ENCODE measurements at places on chromosomes 16 and 17.

GRCh38 chr17:48255759-48256158, 148.2 kb downstream of the SNX11 start:
- DNase-seq, result no peak

DNA sequence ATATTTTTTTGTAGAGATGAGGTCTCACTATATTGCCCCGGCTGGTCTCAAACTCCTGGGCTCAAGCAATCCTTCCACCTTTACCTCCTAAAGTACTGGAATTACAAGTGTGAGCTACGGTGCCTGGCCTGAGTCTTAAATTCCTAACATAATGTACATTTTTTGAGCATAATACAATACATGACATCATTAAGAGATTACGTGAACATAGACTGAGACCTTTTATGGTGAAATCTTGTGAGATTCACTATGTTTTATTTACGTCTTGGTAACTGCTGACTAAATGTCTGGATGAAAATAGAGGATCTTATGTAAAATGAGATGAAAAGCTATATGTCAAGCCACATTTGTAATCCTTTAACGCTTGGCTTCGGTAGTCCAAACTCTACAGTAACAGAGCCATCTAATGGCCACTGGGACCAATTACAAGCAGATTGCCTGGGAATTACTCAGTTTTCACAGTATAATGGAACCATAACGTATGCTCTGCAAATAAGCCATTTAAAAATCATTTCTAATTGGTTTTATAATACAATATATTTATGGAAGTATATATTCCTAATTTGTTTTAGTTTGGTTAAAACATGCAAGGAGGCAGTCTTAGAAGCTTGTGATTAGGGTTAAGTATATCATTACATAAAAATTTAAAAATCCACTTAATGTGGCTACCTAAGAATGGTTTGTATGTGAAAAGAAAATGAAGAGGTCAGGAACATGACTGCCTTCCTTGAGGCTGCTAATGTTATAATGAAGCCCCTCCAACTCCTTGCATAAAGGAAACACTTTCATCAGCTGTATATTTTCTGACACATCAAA, 8.1 kb upstream of the EFCAB13 start:
- no peak for DNase-seq

GRCh38 chr17:36212966-36213365, 2.1 kb downstream of the CCL4L2 start:
- DNase-seq, result no peak

GRCh38 chr17:72255481-72255880, 134.7 kb downstream of the SOX9 start:
- DNase-seq, result no peak

GRCh38 chr17:73307130-73307529, 4.7 kb downstream of the CDC42EP4 start:
- no peak for DNase-seq

DNA sequence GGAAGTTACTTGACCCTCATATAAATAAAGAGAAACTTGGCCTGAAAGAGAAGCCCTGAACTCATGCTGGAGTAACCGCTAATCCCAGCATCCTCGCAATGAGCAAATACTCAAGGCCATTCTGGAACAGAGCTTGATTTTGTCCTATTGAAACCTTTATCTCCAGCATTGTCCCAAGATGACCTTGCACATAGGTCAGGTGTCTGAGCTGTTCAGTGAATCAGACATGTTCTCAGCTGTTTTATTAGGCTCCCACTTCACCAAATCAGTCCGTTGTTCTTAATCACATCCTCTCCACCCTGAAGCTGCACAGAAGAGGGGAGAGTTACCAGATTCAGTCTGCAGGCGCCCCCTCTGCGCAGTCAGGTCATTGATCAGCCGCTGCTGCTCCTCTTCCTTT, 9.1 kb upstream of the MYH1 start:
- no peak for DNase-seq

DNA sequence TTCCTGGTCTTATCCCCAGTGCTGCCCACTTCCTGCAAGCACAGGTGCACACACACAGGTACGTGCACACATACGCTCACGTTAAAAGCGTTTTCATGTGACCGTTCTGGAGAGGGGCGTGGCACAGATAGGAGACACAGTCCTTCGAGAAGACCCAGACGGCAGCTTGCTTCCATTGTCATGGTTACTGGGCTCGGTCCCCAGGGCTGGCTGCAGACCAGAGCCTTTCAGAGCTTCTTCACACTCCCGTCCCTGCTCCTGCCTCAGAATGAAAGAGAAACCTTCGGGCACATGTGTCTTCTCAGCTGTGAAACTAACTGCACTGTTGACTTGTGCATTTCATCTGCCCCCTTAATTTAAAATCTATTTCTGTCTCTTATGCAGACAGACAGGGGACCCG, 154.2 kb downstream of the PITPNC1 start:
- no peak for DNase-seq

GRCh38 chr17:9941305-9941704, 36.2 kb upstream of the RCVRN start:
- DNase-seq, result no peak

- no peak for DNase-seq
These were observed 1711.7 kb downstream of the TP53TG3F start for GRCh38 chr16:35171106-35171505.

DNA sequence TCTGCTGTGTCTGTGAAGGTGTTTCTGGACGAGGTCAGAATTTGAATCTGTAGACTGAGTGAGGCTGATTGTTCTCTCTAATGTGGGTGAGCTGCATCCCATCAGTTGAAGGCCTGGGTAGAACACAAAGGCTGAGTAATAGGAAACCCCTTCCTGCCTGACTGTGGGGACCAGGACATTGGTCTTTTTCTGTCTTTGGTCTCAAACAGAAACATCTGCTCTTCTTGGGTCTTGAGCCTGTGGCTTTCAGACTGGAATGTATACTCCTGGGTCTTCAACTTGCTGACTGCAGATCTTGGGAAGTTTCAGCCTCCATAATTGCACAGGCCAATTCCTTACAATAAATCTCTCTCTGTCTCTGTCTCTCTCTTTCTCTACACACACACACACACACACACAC, 19.6 kb upstream of the LRRC75A start:
- DNase-seq, result no peak

- no peak for DNase-seq
These were observed 37.5 kb downstream of the ARHGAP17 start for GRCh38 chr16:24977678-24978075.

- DNase-seq, result no peak
These were observed 13.0 kb downstream of the GPR142 start for GRCh38 chr17:74380086-74380958.

DNA sequence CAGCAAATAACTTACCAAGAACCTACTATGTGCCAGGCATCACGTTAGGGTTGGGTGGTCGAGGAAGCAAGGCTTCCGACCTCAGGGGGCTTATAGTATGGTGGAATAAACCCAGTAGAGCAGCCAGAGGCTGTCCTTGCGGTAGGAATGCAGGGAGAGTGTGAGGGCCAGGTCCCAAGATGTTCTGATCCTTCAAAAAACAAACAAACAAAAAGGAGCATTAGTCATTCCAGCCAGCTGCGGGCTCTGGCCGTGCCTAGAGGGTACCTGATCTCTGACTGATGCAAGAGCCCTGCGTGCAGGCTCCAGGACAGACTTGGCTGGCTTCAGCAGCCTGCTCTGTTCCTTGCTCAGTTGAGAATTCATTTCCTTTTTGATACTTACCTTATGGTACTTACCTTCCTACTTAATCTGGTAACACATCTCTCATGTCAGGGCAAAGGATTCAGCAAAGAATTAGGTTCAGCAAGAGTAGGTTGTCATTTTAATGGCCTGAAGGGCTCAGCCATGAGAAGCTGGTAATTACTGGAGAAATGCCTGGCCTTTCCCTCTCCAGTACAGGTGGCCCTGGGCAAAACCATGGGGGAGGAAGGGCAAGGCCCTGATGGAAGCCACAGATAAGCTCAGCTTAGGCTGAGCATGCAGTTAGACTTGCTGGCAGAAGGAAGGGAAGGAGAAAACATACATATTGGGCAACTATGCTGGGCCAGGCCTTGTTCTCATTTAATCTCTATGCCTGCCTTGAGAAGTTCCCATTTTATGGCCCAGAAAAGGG, 18.4 kb downstream of the CYB5D2 start:
- no peak for DNase-seq

GRCh38 chr16:11306997-11307638, 26.0 kb upstream of the PRM1 start:
- no peak for DNase-seq

DNA sequence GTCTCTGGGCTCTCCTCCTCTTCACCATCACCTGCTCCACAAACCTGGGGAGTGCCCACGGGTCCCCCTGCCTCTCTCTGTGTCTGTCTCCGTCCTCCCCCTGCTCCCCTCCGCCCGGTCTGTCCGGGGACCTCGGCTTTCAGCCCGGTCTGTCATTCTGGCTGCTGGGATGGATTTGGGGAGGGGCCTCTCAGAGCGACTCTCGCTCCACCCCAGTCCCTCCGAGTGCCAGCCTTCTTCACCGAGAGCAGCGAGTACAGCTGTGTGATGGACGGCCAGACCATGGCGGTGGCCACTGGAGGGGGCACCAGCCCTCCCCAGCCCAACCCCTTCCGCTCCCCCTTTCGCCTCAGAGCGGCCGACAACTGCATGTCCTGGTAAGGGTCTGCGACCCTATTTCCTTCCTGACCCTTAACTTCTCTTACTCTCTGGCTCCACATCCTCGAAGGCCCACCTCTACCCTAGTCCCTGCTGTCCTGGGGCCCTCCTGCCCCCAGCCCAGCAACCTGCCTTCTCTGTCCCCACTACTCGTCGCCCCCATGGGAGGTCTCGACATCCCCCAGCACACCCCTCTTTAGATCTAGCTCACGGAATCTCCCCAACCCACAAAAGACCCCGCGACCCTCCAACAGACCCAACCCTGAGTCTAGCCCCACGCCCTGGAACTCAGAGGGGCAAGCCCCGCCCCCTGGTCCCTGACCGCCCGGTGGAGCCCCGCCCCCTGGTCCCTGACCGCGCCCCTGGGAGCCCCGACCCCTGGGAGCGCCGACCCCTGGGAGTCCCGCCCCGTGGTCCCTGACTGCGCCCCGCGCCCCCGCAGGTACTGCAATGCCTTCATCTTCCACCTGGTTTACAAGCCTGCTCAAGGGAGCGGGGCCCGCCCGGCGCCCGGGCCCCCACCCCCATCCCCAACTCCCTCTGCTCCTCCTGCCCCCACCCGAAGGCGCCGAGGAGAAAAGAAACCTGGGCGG, 5.6 kb upstream of the CXCL16 start:
- no peak for DNase-seq

- DNase-seq, result no peak
These were observed 28.4 kb downstream of the FOXK2 start for GRCh38 chr17:82547981-82548380.

GRCh38 chr17:54455251-54455868, 445.3 kb upstream of the TOM1L1 start:
- DNase-seq, result no peak

DNA sequence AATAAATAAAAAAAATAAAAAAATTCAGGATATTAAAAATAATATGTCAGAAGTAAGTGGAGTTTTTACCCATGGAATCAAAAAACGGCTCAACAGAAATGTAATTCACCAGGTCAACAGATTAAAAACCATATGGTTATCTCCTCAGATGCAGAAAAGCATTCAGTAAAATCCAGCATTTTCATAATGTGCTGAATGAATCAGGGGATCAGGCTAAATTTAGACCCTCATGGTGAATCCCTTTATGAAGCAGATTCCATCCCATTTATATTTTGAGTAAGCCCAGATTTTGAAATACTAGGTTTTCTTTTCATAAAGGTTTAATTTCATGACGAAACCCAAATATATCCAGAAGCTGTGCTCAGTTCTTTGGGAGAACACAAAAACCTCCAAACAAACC, 84.4 kb downstream of the OR1D5 start:
- DNase-seq, result no peak

GRCh38 chr16:27700304-27700995, 150.5 kb downstream of the KATNIP start:
- DNase-seq, result no peak

- DNase-seq, result no peak
These were observed 1.5 kb upstream of the SREBF1 start for GRCh38 chr17:17837966-17838962.

DNA sequence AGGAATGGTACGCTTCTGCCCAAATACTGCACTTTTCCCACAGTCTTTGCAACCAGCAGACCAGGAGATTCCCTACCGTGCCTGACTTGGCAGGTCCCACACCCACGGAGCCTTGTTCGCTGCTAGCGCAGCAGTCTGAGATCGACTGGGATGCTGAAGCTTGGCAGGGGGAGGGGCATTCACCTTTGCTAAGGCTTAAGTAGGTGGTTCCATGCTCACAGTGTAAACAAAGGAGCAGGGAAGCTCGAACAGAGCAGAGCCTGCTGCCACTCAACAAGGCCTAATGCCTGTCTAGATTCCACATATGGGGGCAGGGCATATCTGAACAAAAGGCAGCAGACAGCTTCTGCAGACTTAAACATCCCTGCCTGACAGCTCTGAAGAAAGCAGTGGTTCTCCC, 107.2 kb upstream of the TMEM97 start:
- DNase-seq, result no peak

DNA sequence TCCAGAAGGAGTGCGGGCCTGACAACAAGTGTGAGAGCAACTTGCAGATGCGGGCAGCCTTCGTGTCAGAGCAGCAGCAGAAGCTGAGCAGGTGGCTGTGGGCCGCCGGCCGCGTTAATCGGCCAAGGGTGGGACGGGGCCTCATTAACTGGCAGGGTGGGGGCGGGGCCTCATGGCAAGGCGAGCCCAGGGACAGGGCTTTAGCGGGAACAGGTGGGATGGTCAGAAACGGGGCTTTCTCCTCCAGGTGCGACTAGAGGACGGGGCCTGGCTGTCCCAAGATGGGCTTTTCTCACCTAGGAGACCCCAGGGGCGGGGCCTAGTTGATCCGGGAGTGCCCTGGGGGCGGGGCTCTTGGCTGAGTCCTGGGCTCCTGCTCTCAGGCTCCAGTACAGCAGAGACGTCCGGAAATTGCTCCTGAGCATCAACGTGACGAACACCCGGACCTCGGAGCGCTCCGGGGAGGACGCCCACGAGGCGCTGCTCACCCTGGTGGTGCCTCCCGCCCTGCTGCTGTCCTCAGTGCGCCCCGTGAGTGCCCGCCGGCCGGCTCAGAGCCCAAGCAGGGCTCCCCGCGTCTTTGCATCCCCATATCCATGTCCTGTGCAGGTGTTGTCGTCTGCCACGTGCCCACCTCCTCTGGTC, 18.4 kb upstream of the PDK2 start:
- DNase-seq, result no peak

GRCh38 chr17:81428121-81428515, 32.9 kb downstream of the BAHCC1 start:
- DNase-seq, result no peak

GRCh38 chr17:35879773-35880654, at the start of gene CCL5:
CCL5 (minus strand) TSS chr17:35880360.
- DNase-seq, result no peak

DNA sequence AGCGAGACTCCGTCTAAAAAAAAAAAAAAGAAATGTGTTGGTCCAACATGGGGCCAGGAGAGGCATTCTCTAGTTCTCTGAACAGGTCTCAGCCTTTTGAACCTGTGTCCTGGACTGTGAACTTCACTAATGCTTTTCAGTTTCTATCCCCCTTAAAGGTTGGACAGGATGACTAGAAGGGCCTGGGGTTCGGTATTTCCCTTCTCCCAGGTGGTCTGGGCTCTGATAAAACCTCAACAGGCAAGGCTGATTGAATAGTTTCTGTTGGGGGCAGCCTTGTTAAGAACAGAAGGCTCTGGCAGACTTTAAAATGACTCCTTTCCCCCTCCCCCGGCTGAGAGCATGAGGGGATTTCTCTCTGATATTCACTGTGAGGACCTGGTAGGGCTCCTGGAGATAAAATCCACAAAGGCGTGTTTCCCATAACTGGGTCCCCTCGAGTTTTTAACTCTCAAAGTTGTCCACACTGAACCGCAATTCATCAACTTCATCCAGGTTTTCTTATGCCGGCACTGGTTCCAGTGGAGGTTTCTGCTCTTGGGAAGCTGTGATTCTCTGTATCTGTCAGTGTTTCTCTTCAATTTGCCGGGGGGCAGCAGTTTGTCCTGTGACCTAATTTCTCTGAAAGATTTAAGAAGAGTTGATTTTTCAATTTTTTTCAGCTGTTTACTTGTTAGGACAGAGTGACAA, 91.3 kb downstream of the METRNL start:
- no peak for DNase-seq
